Testis (tissue), 5 donors: ENCODE measurements at places on chromosomes 7 and 10. TPM values are rescaled to one million over a fixed set of nuclear protein-coding genes. Genes with fewer than 3 reads are reported as not detected.

The ITIH5 gene
- 28.0 TPM for polyA plus RNA-seq

DNA sequence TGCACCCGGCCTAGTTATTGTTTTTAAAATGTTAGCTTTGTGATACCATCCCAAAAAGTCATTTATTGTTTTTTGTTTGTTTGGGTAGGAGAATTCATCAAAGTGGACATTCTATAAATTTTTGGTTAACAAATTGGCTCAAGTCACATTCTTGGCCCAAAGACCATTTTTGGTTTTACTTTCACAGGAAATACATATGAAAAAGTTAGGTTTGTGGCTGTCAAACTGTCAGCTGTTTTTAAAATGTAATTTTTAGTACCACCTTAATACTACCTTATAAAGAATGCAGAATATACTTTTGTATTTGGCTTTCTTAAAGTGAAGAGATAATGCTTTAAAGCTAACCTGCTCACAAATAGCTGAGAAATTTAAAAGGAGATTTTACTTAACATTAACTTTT is 25.1 kb downstream of the TMEM168 start:
- H3K4me1 ChIP-seq, result no peaks in the 10 kb centered on the region
- no peak overlapping the region for H3K4me3 ChIP-seq

The GSDME gene
- 31.8 TPM for polyA plus RNA-seq

DNA sequence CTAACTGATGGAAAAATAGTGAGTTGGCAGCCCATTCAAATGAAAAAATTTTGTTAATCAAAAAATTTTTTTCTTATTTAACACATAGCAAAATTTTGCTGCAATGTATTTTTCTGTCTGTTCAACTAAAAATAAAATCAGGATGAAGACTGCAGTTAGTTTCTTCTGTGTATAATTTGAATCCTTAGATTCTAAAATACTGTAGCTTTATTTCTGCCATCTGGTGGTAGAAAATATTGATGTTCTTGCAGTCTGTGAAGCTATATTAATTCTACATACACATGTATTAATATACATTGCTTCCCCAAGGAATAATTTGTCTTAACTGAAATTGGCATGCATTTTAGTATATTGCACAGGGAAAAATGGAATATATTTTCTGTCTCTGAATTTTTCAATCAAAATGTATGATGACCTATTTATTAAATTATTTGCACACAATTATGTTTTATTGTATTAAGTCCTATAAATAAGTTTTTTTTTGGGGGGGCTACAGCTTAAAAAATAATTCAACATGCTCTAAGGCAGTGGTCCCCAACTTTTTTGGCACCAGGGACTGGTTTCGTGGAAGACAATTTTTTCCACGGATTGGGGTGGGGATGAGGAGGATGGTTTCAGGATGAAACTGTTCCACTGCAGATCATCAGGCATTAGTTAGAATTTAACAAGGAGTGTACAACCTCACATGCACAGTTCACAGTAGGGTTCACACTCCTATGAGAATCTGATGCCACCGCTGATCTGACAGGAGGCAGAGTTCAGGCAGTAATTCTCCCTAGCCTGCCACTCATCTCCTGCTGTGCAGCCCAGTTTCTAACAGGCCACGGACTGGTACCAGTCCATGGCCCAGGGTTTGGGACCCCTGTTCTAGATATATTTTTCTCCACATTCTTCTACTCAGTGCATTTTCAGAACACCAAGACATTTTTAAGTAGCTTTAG is 119.4 kb downstream of the GNAT3 start:
- H3K27me3 ChIP-seq, result no peaks in the 10 kb centered on the region
- H3K36me3 ChIP-seq, result no peaks in the 10 kb centered on the region
- DNase-seq, result no peak
- H3K27ac ChIP-seq, result no peak overlapping the region
- H3K4me3 ChIP-seq, result no peak overlapping the region

GRCh38 chr7:32163896-32164295 is 93.7 kb upstream of the PDE1C start:
- H3K27me3 ChIP-seq, result no peaks in the 10 kb centered on the region
- H3K36me3 ChIP-seq, result no peaks in the 10 kb centered on the region
- H3K4me1 ChIP-seq, result no peaks in the 10 kb centered on the region
- no peak for DNase-seq
- H3K27ac ChIP-seq, result no peak overlapping the region
